ENCODE measurements at places on chromosomes 2 and 18. TPM values are rescaled to one million over a fixed set of nuclear protein-coding genes. Genes with fewer than 3 reads are reported as not detected.

PSME4 gene
- 28.6 TPM for total RNA-seq

FAM110C gene
- total RNA-seq = not detected

FBLN7 gene
- total RNA-seq = 0.29 TPM

FNDC4 gene
- total RNA-seq = 34.7 TPM

TTN gene
- 0.50 TPM for total RNA-seq

RPIA gene
- total RNA-seq = 7.0 TPM

PDCD1 gene
- not detected for total RNA-seq

C2orf80 gene
- total RNA-seq = not detected

SIX3 gene
- not detected for total RNA-seq

FOXI3 gene
- not detected for total RNA-seq

GAREM2 gene
- total RNA-seq = 1.3 TPM

TDRD15 gene
- total RNA-seq = not detected

IL36B gene
- not detected for total RNA-seq

ZNF24 gene
- total RNA-seq = 19.7 TPM

PLGLB2 gene
- total RNA-seq = not detected

CCDC74A gene
- 12.7 TPM for total RNA-seq

INPP1 gene
- total RNA-seq = 10.1 TPM

CACNB4 gene
- total RNA-seq = 1.2 TPM

BCL11A gene
- total RNA-seq = under 0.01 TPM

CFAP53 gene
- total RNA-seq = 0.83 TPM

MARCHF4 gene
- total RNA-seq = 1.5 TPM

TCF7L1 gene
- total RNA-seq = 2.5 TPM

CPSF3 gene
- 52.8 TPM for total RNA-seq

ARMC9 gene
- total RNA-seq = 105 TPM

CXCR1 gene
- total RNA-seq = not detected

LCT gene
- total RNA-seq = under 0.01 TPM

LRP1B gene
- total RNA-seq = not detected

CFAP65 gene
- not detected for total RNA-seq

HOXD12 gene
- total RNA-seq = not detected

SERPINB11 gene
- not detected for total RNA-seq
